ENCODE measurements at places on chromosomes 12 and 14.
A peak's percentile ranks its signal among the peaks of the same experiment; 100 is the strongest.

DNA sequence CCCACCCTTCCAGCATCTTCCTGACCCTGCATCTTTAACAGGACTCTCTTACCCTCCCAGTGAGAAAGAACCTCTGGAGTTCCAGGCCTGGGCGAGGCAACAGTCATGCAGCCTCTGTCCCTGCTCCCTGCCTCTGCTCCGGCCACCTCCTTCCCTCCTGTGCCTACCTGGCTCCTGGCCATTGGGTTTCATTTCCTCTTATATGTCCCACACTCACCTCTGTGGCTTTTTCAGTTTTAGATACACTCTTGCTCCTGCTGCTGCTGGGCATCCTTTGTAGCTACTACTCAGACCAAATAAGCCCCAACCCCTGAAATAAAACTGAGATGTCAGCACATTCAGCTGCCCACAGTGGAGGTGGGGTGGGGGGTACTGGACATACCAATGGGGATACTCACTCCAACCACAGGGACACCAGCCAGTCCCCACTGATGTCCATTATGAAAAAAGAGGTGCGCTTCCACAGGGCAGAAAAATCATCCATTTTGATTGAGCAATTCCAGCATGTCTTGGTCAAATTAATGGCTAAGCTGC is 99.1 kb upstream of the NRXN3 start:
- no peak for DNase-seq

DNA sequence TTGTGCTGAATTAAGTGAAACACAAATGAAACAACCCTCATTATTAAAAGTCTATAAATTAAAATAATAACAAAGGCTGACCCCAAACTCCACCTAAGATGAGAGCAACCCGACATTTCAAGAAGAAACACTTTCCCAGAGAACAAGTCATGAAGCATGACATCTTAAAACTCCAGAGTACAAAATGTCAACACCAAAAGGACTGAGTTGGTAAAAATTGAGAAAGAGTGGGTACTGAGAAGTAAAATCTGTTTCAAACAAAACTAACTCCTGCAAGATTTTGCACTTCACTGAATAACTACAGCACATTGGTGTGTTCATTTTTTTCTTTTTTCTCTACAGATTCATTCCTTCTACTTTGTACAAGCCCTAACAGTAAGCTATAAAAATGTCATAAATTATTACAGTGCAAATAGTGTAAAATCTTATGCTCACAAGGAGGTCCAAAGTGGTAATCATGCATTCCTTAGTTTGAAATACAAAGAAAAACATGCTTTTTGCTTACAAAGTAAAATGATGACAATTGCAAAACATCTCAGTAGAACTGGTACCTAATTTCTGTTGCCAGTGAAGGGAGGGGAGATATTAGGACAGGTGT is 31.8 kb downstream of the SLC35F4 start:
- DNase-seq, result no peak

DNA sequence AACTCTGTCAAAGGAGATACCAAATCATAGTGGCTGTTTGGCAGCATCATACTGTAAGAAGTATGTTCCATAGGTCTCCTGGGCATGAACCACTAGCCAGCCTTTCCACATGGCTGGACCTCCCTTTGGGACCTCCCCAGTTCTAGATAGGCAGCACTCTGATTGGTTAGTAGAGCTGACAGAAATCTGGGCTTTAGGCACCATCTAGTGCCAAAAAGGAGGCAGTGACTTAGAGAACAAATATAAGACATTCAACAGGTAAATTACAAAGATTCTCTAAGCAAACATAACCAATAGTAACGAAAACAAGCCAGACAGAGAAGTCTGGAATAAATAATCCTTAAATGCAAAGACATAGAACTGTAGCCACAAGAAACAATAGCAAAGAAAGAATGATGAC is 148.0 kb upstream of the PDE3A start:
- DNase-seq, result peak; percentile 13

DNA sequence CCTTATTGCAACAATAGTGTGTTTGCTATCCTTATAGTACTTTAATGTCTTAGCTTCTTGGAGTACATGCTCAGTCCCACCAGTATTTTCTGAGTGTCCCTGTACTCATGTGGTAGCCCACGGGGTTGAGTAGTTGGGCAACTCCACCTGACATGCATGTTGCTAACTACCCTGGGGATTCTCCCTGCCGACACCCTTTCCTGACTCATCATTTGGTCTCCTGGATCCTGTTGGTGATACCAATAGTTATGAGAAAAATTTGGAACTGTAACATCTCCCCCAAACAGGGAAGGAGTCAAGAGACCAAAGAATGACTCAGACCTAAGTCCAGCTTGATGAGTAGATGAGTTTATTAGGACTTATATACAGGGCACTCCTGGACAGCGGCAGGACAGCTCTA is 101.6 kb downstream of the BRMS1L start:
- DNase-seq, result no peak

DNA sequence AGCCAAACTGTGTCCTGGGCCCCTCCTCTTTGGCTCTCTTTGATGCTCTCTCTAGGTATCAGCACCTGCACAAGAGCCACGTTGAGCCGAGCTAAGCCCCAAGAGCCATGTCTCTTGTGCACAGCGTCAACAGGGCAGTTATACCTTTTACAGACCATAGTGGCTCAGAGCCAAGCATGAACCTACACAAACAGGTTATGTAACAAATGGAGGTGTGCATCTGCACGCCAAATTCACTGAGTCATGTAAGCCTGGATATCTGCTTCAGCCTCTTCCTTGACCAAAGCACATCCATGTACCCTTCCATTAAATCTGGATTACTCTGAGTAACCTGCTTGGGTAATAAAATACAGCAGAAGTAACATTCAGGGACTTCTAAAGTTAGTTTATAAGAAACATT is 509.7 kb downstream of the NAV3 start:
- DNase-seq, result no peak
